NCI-H510A treated with DMSO at 0.1 percent for 48 hours (cell line): ENCODE measurements at places on chromosomes 6 and 20.

- no peak for DNase-seq
Measured at GRCh38 chr20:37381621-37382471, 35.9 kb downstream of the SRC start.

DNA sequence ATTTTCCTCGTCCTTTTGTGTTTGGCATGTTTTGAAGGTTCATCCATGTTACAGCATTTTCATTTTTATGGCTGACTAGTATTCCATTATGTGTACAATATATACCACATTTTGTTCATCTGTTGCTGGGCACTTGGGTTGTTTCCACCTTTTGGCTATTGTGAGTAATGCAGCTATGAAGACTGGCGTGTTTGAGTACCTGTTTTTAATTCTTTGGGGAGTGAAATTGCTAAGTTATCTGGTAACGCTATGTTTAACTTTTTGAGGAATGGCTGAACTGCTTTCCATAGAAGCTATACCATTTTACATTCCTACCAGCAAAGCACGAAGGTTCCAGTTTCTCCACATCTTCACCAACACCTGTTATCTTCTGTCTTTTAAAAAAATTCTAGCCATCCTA is 37.0 kb upstream of the MYL9 start:
- DNase-seq = no peak

DNA sequence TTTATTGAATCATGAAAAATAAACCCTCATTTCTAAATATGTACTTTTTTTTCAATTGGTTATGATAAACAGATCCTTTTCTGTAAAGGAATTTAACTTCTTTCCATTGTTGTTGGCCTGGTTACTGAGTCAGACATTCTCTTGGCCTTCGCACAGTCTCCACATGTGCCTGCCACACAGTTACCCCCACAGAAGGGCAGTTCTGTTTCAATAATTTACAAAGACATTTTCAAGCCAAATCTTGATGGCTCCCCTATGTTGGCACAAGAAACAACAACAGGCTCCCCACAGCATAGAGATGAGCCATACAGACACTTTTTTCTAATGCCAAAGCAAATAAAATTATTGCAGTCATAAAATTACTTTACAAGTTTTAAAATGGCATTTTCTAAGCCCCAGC is 55.6 kb upstream of the BEND6 start:
- DNase-seq = no peak

GRCh38 chr6:43697421-43697820 is 9.8 kb upstream of the MRPS18A start:
- DNase-seq = no peak

- no peak for DNase-seq
Measured at GRCh38 chr6:137341681-137342195, 122.6 kb upstream of the IFNGR1 start.

GRCh38 chr20:31717478-31718201 is 5.0 kb downstream of the BCL2L1 start:
- no peak for DNase-seq

DNA sequence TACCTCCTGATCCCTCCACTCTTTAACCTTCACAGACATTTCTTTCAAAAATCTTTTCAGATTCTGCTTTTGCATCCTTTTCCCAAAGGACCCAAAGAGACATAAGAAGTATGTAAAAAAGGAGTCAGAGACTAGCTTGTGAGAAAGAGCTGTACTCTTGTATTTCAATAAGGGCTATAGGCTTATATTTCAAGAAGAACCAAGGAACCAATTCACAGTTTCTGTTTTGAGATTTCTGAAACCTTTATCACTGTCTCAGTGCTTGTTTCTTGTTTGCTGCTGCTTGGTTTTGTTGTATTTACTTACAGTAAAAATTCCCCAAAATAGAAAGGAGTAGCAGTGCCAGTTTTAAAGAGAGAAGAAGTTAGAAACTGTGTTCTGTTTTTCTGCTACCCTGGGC is 461.6 kb upstream of the ID4 start:
- DNase-seq = no peak

GRCh38 chr6:153771577-153771976 is 267.5 kb upstream of the OPRM1 start:
- no peak for DNase-seq
